ENCODE measurements at places on chromosomes 5 and 9. TPM values are rescaled to one million over a fixed set of nuclear protein-coding genes. Genes with fewer than 3 reads are reported as not detected.

DNA sequence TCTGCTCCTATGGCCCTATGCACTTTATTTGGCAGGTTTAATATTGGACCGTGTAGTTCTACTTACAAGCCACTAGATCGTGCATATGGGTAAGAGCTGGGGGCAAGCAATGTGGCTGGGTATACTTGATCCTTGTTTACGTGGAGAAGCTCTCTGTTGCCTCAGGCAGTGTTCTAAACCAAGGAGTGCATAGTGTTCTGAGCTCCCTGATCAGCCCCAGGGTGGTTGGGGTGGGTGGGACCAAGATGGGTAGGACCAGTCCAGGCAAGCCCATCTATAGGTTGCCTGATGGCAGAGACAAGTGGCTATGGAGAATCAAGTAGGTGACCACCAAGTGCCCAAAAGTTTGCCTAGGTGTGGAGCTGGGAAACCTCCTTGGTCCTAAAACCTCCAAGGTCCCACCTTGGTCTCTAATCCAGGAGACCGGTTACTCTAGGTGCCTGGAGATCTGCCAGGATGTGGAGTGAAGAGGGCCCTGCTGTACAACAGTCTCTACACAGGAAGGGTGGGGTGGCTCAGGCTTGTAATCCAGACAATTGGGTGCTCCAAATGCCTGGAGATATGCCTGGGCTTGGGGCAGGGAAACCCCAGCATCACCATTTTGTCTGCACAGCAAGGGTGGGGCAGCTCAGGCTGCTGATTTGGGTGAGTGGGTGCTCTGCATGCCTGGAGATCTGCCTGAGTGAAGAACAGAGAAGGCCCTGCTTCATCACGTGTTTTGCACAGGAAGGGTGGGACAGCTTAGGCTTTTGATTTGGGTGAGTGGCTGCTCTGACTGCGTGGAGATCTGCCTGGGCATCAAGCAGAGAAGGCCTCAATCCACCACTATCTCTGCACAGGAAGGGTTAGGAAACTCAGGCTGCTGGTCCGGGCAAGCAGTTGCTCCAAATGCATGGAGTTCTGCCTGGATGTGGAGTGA, 659.8 kb downstream of the TLE4 start:
- DNase-seq: no peak

TCF7 gene
- 87.9 TPM for total RNA-seq

GPR151 gene
- not detected for total RNA-seq

MEIKIN gene
- 1.4 TPM for total RNA-seq

DNA sequence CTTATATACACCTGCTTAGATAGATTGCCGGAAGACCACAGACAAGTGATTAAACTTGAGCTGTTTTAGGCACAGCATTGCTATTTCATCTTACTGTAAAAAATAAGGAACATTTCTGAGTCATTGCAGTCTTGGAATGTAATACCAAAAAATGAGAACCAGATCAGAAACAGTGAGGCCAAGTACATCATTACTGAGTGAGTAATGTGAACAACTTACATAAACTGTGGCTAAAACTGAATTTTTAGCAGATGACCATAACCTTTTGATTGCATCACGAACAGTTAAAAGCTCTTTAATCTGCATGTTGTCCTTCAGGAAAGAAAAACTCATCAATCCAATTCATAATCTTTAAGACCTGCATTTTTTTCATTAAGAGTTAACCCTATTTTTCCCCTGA, 157.1 kb upstream of the FGF10 start:
- no peak for DNase-seq

SPATA31E1 gene
- not detected for total RNA-seq

GRCh38 chr5:137234973-137235943, 263.9 kb downstream of the SPOCK1 start:
- no peak for DNase-seq

DNA sequence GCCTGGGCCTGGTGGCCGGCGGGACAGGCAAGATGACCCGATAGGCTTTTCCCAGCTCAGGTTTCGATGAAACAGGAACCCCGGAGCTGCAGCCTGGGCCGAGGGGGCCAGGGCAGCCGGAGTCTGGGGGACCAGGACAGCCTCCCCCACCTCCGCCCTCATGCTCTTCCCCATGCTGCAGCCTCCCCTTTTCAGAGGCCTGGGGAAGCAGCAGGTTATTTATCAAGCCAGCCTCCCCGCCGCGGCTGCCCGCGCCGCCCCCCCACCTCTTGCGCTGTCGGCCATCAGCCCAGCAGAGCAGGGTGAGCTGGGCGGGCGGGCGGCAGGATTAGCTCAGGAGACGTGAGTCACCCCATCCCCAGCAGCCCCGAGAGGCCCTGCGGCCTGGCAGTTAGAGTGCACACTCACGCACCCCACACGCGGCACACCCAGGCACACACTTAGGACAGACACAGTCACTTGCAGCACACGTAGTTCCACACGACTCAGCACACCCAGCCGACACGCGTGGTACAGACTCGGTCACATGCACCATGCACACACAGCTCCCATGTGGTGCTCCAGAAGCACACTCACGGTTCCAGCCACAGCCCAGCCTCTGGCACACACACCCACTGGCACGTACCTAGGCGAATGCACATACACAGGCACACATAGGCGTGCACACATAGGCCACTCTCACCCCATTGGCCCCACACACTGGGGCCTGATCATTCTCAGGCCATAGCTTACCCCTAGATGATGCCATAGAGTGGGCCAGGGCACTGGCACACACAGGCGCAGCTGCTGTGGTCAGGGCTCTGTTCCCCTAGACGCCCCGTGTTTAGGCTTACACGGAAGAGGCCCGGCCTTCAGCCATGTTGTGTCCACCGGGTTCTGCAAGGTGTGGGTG, 13.0 kb downstream of the CXXC5 start:
- DNase-seq: no peak

- DNase-seq: no peak
Measured at GRCh38 chr5:63400079-63400478, 562.2 kb downstream of the HTR1A start.

CEP120 gene
- total RNA-seq: 39.2 TPM

- DNase-seq: no peak
Measured at GRCh38 chr9:25960178-25960577, 281.9 kb upstream of the TUSC1 start.

BHMT2 gene
- not detected for total RNA-seq

- no peak for DNase-seq
Measured at GRCh38 chr9:6921315-6921714, 163.5 kb downstream of the KDM4C start.

GRCh38 chr5:17796142-17796541, 161.9 kb downstream of the TAF11L14 start:
- DNase-seq: no peak

DNA sequence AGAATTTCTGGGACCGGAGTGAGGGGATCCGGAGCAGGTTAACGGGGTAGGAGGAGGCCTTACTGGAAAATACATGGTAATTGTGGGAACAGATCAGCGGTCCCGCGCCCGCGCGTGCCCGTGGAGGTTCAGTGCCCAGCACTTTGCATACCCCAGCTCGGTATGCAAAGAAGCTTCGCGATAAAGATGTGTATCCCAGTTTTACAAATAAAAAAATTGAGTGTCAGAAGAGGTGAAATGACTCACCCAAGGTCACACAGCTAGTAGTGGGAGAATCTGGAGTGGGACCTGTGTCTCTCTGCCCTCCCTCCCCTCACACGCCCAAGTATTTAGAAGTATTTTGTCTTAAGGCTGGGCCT, 967 bp downstream of the NEURL1B start:
- no peak for DNase-seq

CCDC152 gene
- total RNA-seq: 8.1 TPM

DNA sequence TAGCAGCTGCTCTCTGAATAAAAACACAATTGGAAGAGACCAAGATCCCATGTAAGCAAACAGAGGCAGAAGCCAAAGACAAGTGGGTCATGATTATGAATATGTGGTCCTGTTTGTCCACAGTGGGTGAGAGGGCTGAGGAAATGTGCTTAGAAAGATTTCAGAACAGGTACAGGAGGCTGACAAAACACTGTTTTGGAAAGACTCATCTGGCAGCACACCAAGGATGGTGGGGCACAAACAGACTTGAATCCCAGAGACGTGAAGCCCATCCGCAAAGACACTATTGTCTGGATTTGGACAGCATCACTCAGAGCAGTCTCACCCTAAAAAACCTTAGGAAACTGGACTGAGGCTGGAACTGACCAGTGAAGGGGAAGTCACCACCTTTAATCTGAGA, 85.0 kb downstream of the ADRB2 start:
- no peak for DNase-seq

DNA sequence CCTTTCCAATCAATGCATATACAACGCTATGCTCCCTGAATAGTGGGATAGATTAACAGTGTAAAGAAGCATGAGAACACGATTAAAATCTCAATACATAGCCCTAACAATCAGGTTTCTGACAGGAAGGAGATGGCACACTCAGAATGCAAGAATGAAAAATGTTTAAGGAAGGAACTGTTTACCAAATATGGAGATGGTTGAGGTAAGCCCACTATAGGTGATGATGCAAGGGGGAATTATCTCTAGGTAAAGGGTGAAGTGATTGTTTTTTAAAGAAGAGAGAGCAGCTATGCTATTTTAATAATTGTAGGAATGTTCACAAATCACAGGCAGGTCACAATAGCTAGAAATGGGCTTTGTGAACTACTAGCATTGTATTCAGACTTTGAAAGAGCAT, 302.4 kb downstream of the CHSY3 start:
- no peak for DNase-seq

DNA sequence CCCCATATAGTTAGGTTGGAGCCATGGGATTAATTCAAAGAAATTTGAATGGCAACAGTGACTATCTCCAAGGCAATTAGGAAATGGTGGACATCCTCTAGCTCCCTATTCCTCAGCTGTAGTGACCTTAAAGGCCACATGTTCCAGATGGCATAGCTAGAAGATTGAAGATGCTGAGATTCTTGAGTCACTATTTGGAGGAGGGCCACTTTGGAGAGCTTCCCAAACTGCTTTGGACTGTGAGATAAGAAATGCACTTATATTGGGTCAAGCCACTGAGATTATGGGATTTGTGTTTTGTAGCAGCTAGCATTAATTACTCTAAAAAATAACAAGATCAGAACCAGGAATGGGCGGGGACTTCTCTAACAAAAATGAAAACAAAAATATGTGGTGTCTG, 636.2 kb upstream of the CCNG1 start:
- no peak for DNase-seq

GRCh38 chr9:73179589-73179988, 27.9 kb downstream of the ANXA1 start:
- DNase-seq: no peak

MYO10 gene
- 0.27 TPM for total RNA-seq

DNA sequence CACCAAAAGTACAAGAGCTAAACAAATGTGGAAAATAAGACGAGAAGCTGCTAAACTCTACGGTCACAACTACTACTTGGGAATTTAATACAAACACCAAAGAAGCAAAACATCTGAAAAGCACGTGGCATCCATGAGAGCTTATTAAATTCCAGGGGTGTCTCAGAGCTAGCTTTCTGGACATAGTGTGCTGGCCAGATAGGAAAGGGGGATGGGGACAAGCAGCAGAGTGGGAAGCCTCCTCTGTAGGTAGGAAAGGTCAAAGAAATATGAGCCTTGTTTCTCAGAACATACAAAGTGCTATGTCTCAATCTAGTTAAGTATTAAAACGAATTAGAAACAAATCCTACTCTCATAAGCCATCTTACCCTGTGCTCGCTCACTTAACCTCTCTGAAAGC, 51.3 kb upstream of the GOLPH3 start:
- no peak for DNase-seq

Data from activated naive CD4-positive, alpha-beta T cell treated with anti-CD3 and anti-CD28 coated beads for 36 hours (primary cell).